NCI-H1105 (cell line): ENCODE measurements at places on chromosomes 5 and 9.

DNA sequence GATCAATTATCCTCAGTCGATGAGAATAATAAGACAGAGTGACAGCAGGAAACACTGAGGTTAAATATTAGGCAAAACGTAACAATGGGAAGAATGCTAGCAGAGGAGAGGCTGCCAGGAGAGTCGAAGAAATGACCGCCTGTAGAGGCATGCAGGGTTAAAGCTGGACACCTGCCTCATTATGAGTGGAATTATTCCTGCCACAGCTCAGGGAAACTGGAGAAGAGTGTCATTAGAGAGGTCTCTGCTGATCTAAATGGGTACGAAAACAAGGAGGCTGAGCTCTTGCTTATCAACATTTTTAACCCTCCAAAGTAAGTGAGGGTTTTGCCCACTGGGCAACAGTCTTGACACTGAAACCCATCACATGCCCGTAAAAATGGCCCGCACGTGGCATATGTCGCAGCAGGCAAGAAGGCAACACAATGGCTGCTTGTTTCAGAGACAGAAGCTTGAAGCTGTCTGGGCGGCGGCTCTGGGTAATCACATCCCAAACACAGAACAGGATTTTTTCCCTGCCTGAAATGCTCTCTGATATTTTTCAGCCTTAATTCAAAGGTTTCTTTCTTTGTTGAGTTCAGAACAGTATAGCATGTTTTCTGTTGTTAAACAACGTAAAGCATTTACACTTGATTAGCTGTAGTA is 118.7 kb downstream of the MED27 start:
- no peak for DNase-seq

DNA sequence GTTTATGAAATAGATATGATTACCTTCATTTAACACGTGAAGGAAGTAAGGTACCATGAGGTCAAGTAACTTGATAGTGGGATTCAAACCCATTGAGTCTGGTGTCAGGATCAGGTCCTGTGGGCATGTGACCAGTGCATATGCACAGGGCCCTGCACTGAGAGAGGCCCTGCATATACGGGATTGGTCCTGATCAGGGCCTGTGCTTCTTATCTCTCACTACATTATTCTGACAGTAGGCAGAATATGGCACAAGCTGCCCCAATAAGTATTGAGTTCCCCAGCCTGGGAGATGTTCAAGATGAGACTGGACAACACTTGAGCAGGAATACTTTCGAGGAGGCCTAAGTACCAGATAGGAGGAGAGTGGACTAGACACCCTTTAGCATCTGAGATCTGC is 44.0 kb downstream of the GALNT10 start:
- DNase-seq = no peak

- DNase-seq = no peak
Measured at GRCh38 chr5:27788184-27788583, 749.8 kb upstream of the CDH9 start.

DNA sequence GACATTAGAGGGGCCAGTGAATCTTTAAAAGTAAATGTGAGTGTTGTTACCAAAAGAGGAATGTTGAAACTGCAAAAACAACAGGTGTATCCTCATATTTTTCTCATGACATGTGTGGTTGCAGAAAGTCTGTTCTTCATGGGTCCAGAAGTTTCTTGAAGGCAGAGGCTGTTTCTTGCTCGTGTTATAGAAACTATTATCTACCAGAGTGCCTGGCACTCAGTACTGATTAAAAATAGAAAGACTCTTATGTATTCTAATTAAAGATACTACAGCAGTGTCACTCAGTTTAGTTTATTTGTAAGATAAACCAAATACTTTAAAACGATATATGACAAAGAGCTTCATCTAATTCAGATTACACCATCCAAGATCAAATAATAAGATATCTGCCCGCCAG is 1864.2 kb upstream of the WWC1 start:
- no peak for DNase-seq

GRCh38 chr5:179606910-179607159 is 16.6 kb downstream of the HNRNPH1 start:
- DNase-seq = no peak
